A172 (cell line): ENCODE measurements at places on chromosomes 3 and 15. TPM values are rescaled to one million over a fixed set of nuclear protein-coding genes. Genes with fewer than 3 reads are reported as not detected.
A peak's percentile ranks its signal among the peaks of the same experiment; 100 is the strongest.

DNA sequence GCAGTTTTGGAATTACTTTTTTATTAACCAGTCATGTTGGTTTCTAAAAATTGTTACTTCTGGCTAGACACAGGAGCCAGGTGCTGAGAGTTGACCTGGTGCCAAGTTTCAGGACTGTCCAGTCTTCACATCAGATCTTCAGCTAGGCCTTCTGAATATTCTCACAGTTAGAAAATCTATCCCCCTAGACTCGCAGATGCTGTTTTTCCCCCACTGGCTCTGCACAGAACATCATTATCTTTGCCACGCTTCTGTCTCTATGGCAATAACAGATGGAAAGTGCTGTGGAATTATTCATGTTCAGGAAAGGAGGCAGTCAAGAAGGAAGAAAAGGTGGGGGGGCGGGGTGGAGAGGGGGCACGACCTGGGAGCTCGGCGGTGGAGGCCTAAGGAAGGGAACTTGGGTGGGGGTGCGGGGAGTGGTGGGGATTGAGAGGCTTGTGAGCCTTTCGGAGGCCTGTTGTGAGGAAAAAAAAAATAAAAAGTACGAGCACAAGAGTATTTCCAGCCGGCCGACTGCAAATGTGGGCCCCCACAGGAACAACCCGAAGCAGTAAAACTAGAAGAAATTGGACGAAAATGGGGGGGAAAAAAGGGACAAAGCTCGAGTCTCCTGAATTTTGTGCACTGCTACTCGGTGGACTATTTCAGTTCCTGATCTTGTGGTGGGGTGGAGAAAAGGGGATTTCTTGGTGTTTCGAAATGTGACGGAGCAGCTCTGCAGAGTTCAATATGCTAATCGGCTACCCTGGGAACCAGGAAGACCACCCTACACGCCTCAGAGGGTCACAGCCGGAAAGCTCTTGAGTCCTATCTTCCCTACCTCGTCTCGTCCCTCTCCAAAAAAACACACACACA is 1.5 kb upstream of the SKIL start:
- peak; percentile 25 for DNase-seq

Gene APOD
- total RNA-seq = 0.17 and 0.50 TPM in 2 replicates

- DNase-seq = no peak
Observed at GRCh38 chr3:50950591-50950990, 275.9 kb downstream of the DOCK3 start.

- DNase-seq = no peak
Observed at GRCh38 chr3:2880218-2880756, 229.9 kb downstream of the IL5RA start.

Gene LAMB2
- total RNA-seq = 189 and 192 TPM in 2 replicates

GRCh38 chr15:100284191-100284590 is 57.6 kb downstream of the ADAMTS17 start:
- DNase-seq = no peak
